ENCODE measurements at places on chromosomes 11 and 22.

GRCh38 chr11:121780971-121781370 lies 328.2 kb upstream of the SORL1-AS1 start:
- no peak for DNase-seq

GRCh38 chr11:69001243-69002081 lies 11.6 kb downstream of the MRGPRF start:
- no peak for DNase-seq

- DNase-seq: no peak
These were observed 367.9 kb downstream of the METTL15 start for GRCh38 chr11:28476049-28476448.

GRCh38 chr11:61392981-61393595 lies 701 bp downstream of the TMEM216 start:
- no peak for DNase-seq

- DNase-seq: no peak
These were observed 32.8 kb upstream of the MYEOV start for GRCh38 chr11:69261116-69261515.

- DNase-seq: no peak
These were observed 27.4 kb downstream of the TUG1 start for GRCh38 chr22:30996462-30996861.

DNA sequence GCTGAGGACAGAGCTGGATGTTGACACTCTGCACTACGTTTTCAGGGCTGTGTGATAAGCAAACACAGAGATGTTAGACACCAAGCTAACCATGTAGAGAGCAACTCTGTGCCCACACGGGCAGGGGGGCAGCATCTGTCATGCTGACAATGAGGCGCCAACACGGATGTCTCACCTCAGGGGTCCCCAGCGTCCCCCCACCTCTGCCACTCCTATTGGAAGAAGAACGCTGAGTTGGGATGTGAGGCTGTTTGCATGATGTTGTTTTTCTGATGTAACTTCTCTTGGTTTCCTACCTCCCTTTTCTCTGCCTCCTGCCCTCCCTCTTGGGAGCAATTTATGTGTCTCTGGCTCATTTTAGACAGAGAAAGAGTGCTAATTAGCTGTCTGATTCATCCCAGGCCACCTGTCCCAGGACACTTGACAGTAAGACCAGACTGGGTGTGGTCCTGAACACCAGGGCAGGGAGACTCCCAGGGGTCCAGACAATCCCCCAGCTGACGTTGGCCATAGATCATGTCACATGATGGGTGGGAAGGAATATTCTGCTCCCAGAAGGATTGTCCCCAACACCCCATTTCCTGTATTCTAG lies 89.2 kb upstream of the NCAM1 start:
- no peak for DNase-seq

DNA sequence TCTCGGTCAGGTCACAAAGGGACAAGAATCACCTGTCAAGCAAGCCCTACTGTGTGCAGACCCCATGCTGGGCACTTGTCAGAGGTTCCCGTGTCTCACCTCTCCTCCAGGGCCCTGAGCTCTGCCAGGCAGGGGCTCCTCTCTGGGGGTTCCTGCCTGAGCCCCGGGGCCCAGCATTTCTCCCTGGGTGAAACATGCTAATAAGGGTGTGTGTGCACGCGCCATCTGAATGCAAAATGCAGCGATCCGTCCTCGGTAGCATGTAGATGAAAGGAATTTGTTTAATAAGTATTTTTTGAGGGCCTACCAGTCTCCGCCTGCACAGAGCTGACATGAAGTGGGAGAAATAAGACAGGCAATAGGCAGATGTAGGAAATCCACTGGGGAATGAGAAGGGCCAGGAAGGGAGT lies 5.8 kb downstream of the ELFN2 start:
- DNase-seq: no peak

- DNase-seq: no peak
These were observed 1.3 kb upstream of the NDUFC2 start for GRCh38 chr11:78080818-78081495.

GRCh38 chr11:76836613-76837291 lies 24.0 kb upstream of the ACER3 start:
- DNase-seq: no peak

GRCh38 chr22:18994701-18995326 lies 58.7 kb upstream of the PRODH start:
- DNase-seq: no peak

- DNase-seq: no peak
These were observed 36.6 kb downstream of the RPS6KA4 start for GRCh38 chr11:64395545-64396078.
